Stimulated activated CD4-positive, alpha-beta T cell treated with anti-CD3 and anti-CD28 coated beads, Interleukin-1b, Interleukin-23, amount 100 ng/mL, for 4 hours (primary cell): ENCODE measurements at places on chromosomes 1 and 21.

GRCh38 chr1:174198202-174198601 is 38.9 kb downstream of the RABGAP1L start:
- DNase-seq, result no peak

DNA sequence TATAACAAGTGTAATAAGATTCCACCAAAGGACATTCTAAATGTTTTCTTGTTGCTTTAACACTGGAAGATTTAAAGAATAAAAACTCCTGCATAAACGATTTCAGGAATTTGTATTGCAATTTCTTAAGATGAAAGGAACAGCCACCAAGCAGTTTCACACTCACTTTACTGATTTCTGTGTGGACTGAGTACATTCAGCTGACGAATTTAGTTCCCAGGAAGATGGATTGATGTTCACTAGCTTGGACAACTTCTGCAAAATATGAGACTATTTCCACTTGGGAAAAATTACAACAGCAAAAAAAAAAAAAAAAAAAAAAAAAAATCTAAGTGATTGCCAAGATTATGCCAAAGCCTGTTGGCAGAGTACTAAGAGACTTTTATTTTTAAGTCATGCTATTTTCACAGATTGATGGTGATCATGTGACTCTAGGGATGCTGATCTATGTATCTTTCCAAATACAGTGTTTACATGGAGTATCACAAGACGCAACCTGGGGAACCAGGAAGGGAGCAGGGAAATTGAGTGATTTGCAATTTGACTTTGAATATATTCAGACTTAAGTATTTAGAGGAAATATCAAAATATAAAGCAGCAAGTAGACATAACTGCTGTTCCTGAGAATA is 341.0 kb downstream of the NTNG1 start:
- no peak for DNase-seq

DNA sequence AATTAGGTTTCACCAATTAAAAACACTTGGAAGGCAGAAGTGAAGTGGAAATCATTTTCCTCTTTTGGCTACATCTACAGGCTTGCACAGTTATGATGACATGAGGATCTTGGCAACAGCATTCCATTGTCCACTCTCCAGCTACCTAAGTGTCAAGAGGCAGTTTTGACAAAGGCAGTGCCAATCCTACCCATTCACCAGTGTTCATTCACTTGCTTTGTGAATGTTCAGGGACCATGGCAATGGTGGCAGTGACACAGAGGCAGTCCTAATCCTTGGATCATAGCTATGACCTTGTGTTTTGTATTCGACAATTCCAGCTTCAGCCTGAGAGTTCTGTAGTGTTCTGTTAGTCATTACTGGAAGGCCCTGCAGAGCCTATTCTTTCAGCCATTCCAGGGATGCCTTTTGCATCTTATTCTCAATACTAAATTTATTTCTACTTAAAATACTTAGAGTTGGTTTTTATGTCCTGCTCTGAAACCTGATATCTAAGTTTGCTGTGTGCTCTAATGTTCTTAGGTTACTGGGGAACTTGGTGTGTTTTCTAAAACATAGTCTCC is 36.7 kb downstream of the CRB1 start:
- DNase-seq, result no peak

DNA sequence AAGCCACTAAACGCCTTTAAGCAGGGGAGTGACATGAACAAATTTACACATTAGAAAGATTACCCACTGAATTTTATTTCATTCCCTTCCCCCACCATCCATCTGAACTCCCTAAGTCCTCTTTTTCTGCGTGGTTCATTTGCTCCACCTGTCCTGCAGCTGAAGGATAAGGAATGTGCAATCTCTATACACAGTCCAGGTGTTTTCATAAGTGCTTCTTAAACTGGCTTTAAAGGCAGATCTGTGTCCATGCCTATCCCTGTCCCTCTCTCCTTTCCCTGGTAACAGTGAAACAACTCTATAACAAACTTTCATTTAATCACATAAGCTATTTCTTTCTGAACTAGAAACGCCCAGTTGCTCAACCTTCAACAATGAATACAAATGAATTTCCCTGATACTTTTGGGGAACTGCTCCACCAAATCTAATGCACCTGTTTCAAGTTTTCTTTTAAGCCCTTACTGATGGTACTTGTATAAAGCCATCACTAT is 8.4 kb downstream of the GSTM3 start:
- no peak for DNase-seq

DNA sequence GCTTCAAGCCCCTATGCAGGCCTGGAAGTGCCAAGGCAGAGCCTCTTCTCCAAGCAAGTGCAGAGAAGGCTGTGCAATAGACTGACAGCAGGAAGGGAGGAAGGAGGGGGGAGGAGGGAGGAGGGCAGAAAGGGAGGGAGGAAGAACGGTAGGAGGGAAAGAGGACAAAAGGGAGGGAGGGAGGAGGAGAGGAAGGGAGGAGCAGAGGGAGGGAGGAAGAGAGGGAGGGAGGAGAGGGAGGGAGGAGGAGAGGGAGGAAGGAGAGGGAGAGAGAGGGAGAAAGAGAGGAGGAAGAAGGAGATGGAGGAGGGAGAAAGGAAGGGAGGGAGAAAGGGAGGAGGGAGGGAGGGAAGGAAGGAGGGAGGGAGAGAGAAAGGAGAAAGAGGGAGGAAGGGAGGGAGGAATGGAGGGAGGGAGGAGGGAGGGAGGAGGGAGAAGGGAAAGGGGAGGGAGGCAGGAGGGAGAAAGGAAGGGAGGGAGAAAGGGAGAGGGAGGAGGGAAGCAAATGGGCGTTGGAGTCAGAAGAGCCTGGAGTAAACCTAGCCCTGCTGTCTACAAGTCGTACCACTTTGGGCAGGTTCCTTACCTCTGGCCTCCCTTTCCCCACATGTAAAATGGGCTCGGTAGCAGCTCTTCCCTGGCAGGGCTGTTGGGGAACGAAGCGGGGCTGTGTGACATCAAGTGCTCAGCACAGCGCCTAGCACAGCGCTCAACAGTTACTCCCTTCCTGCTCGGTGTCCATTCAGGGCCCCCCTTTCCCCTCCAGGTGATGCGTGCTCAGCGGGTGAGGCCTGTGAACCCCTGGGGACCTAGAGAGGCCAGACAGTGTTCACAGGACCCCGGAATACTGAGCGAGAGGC is 244.6 kb downstream of the NPHP4 start:
- DNase-seq, result no peak

- DNase-seq, result no peak
Measured at GRCh38 chr1:204268101-204268500, 54.3 kb upstream of the GOLT1A start.

- no peak for DNase-seq
Measured at GRCh38 chr1:152251391-152251790, 27.4 kb upstream of the HRNR start.
